ENCODE measurements at places on chromosomes 5 and 9.

GRCh38 chr9:135903358-135903656 is 4.0 kb downstream of the CAMSAP1 start:
- no peak for DNase-seq

GRCh38 chr9:127138444-127138843 is 16.0 kb upstream of the ANGPTL2 start:
- no peak for DNase-seq

DNA sequence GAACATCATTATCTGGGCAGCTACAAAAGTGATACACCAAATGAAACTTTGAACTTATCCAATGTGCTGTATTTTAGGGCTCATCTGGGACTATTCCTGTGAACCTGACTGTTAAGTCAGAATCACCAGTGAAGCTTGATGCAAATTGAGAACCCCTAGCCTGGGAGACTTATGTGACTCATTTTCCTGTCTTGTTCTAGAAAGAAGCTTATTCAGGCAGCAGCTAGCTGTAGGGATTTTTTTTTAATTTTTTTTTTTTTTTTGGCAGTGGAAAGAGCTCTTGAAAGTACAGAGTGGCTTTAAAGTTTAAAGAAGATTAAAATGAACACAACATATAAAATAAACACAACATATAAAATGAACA is 81.1 kb upstream of the TNFAIP8 start:
- peak; percentile 35 for DNase-seq

DNA sequence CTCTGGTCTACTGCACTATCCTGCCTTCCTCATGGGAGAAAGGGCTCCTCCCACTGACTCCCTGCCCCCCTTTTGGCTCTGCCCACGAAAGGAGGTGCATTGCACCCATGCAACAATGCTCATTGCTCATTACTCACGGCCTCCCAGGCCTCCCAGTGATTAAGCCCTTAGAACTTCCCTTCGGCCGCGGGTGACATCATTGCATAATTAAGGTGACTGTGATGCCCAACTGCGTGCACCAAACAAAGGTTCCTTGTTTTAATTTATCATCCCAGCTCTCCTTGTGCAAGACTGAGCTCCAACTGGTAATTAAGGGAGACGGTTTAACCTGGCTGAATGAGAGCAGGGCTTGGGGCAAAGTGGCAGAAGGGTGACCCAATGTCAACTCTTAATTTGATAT is 180.4 kb downstream of the GAS1 start:
- DNase-seq, result no peak

DNA sequence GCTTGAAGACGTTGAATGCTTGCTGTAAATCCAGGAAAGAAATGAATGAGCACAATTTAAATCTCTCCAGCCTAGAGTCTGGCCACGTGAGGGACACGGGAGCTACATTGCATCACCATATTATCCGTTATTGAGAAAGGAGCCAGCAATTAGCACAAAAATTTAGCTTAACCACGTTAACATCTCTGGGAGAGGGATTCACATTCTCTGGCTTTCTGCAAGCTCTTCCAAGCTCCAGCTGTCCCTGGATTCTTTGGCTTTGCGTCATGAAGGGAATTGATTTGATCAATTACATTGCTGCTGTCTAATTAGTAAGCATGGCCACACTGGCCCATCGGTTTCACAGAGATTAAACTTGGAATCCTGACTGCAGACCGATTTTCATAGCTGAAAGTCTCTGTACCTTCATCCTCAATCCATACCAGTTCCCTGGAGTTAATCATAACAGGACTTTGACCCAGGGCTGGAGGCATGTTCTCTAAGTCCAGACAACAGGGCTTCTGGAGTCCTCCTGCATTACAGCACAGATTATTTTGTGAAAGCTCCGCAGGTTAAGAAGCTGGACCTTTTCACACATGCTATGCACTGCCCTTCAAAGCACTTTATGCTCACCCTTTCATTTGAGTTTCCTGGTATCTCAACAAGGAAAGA is 31.6 kb downstream of the ADRA1B start:
- no peak for DNase-seq

GRCh38 chr9:17597977-17598376 is 19.1 kb downstream of the SH3GL2 start:
- no peak for DNase-seq

Measured in GM20000 (cell line).